GDM1 (cell line): ENCODE measurements at places on chromosomes 13 and 19.

DNA sequence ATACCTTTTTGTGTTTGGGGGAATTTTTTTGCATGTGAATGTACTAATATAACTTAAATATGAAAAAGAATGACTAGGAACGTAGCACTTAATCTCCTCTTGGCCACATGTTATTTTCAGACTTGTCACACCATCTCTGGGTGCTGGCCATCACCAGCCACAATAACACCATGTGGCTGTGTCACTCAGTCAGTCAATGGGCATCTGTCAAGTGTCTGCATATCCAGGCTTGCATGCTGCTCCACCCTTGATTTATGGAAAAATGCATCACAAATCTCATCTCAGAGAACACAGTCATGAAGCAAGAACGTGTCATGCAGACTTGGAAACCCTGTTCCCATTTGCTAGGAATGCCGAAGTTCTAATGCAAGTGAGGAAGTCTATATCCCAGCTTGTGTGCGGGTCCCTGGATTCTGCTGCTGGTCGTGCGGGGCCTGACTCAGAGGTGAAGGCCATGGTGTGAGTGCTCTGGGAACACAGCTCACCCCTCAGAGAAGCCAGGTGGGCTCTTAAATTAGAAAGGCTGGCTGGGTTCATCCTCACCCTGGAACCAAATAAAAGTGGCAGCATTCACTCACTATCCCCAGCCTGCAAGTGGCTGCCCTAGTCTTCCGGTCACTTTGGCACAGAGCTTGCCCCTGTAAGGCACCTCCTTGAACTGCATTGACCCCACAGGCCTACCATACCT is 53.6 kb upstream of the ARHGEF7 start:
- DNase-seq = no peak

DNA sequence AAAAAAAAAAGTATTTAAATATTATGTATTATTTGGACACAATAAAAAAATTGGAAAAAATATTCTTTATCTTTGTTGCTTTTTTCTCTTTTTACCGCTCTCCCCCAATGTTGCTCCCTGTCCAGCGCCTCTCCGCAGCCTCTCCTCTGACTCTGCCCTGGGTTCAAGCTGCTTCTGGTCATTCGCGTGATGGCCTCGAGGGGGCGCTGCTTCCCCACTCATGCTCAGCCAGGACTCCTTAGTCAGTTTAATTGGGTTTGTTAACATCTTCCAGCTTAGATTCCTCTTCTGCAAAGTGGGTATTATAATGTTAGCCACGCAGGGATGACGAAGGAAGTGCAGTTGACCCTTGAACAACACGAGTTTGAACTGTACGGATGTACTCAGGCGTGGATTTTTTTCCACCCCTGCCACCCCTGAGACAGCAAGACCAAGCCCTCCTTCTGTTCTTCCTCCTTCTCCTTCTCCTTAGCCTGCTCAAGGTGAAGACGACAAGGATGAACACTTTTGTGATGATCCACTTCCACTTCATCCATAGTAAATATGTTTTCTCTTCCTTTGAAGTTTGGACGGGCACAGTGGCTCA is 4.9 kb upstream of the NWD1 start:
- peak; percentile 26 for DNase-seq

DNA sequence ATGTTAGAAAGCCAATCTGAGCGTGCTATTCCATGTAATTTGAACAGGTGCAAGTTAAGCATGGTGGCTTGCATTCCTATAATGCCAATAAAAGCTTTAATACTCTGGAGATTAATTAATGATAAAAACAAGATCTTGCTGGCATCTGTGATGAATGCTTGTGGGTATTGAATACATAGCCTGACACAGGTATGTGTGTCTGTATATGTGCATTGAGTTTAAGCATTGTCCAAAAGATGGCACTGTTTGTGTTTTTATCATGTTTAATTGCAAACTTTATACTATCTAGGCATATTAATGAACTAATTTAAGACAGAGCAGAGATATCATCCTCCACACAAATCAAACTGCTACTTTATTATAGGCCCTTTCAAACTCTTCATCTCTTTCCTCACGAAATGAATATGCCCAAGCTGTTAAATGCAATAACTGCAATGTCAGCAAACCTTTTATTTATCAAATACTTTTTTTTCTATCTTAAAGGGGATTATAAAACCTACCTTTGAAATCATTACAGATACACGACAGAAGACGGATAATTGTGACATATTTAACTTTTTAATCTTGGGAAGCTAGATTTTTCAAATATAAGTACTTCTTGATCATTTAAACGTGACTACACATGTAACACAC is 86.5 kb downstream of the TNFSF11 start:
- no peak for DNase-seq

DNA sequence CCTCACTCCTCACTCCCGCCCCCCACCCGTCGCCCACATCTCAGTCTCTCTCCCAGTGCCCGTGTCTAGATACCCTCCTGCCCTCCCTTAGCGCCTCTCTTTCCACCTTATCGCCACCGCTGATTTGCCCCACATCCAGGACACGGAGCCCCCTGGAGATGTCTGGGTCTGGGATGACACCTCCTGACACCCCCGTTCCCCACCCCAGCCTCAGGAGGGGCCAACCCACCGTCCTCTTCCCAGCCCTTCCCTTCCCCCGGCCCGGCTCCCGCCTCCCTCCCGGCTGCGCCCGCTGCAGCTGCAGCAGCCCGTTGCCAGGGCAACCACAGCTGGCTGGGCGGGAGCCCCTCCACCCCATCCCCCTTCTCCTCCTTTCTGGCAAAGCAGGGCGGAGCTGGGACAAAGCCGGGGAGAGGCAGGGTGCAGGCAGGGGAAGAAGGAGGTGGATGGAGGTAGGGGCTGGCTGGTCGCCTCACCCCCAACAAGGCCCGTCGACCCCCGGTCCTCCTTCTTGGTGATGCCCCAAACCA is 13.5 kb downstream of the DPF1 start:
- no peak for DNase-seq

DNA sequence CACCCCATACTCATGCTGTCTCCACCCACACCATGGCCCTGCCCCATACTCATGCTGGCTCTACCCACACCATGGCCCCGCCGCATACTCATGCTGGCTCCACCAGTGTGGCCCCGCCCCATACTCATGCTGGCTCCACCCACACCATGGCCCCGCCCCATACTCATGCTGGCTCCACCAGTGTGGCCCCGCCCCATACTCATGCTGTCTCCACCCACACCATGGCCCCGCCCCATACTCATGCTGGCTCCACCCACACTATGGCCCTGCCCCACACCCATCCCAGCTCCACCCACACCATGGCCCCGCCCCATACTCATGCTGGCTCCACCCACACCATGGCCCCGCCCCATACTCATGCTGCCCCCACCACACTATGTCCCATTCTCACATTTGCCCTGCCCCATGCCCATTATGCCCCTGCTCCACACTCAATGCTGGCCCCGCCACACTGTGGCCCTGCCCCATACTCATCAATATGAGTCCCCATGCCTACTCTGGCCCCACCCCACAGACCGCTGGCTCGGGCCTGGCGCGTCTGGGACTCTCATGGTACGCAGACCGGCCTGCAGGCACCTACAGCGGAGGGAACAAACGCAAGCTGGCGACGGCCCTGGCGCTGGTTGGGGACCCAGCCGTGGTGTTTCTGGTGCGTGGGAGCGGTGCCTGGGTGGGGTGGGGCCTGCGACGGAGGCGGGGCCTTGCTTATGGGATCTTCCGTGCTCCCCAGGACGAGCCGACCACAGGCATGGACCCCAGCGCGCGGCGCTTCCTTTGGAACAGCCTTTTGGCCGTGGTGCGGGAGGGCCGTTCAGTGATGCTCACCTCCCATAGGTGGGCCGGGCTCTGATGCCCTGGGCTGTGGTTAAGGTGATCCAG is 3.7 kb upstream of the ARHGAP45 start:
- peak; percentile 53 for DNase-seq

DNA sequence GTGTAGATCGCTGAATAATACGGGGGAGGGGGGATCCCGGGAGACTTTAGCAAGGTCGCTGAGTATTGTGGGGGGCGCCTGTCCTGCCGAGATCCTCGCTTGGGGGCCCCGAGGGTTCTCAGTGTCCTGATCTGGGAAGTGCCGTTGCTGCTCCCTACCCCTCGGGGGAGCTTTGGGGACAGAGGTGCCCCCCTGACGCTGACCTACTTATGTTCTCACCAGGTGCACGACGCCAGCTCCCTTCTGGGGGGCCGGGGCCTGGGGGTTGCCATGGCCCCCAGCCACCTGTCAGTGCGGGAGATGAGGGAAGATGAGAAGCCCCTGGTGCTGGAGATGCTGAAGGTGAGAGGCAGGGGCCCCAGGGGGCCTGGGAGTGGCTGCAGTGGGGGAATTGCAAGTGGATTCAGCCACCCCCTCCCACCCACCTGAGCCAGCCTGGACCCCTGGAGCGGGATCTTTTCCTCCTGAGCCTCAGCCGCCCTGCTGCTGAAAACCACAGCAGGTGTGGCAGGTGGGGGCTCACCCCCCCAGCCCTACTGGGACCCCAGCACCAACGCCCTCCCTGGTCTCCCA is 537 bp downstream of the NAT14 start:
- DNase-seq = no peak

GRCh38 chr19:35153701-35154524 is 622 bp upstream of the FXYD5 start:
- DNase-seq = peak; percentile 56

GRCh38 chr19:13985771-13986347 is 20.3 kb downstream of the RFX1 start:
- no peak for DNase-seq

DNA sequence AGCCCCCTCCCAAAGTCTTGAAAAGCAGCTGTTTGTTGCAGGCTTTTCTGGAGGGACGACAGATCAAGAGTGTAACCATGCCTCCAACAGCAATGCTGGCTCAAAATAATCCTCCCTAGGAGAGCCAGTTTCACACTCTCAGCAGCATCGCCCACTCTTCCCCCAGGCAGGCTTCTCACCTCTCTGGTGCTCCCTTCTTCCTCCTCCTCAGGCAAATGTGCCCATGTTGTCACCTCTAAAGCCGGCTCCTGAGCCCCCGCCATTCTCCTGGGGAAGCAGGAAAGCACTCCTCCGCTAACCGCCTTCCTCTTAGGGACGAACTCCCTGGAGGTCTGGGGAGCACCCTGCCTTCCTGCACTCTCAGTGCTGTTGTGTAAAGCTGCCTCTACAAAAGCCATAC is 98.9 kb upstream of the SGCG start:
- no peak for DNase-seq

- DNase-seq = no peak
Measured at GRCh38 chr13:79468402-79468801, 12.6 kb upstream of the NDFIP2 start.

GRCh38 chr19:17296273-17296672 is 7.0 kb downstream of the ABHD8 start:
- no peak for DNase-seq

- no peak for DNase-seq
Measured at GRCh38 chr13:110993788-110994187, 78.9 kb upstream of the ANKRD10 start.

DNA sequence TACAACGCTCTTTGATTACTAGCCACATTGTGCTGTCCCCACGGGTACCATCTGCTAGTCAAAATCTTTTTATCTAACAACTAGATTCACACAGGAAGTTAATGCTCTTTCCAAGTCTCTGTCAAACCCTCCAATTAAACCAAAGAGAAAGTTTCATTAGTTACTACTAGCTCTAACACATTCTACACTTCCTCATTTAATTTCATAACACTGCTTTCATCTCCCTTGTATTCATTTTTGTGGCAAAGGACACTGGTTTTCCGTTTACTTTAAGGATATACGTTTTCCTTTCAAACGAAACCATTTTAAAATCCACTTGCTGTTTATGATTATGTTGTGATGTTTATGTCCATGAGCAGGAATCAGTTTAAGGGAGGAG is 5.3 kb downstream of the DYRK1B start:
- no peak for DNase-seq

- no peak for DNase-seq
Measured at GRCh38 chr13:48266150-48266549, 33.1 kb downstream of the ITM2B start.

- DNase-seq = peak; percentile 41
Measured at GRCh38 chr13:33262997-33263396, 22.6 kb downstream of the STARD13 start.

GRCh38 chr19:43468354-43469159 is 3.1 kb upstream of the LYPD3 start:
- DNase-seq = no peak

DNA sequence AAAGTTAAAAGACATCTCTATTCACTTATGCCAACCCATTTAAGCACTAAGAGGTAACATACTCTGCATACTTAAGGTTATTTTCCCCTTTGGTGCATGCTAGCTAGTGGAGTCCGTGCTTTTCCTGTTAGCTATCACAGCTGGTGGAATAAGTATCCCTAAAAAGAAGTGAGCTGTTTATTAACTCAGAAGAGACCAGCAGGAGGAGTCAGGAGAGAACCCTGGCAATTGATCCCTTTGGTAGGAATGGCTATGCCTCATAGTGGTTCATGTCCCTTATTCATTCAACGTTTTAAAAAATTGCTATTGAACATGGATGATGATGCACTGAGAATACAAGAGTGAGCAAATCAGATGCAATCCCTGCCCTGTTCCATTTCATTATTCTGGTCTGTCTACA is 12.4 kb upstream of the NEK5 start:
- DNase-seq = no peak

DNA sequence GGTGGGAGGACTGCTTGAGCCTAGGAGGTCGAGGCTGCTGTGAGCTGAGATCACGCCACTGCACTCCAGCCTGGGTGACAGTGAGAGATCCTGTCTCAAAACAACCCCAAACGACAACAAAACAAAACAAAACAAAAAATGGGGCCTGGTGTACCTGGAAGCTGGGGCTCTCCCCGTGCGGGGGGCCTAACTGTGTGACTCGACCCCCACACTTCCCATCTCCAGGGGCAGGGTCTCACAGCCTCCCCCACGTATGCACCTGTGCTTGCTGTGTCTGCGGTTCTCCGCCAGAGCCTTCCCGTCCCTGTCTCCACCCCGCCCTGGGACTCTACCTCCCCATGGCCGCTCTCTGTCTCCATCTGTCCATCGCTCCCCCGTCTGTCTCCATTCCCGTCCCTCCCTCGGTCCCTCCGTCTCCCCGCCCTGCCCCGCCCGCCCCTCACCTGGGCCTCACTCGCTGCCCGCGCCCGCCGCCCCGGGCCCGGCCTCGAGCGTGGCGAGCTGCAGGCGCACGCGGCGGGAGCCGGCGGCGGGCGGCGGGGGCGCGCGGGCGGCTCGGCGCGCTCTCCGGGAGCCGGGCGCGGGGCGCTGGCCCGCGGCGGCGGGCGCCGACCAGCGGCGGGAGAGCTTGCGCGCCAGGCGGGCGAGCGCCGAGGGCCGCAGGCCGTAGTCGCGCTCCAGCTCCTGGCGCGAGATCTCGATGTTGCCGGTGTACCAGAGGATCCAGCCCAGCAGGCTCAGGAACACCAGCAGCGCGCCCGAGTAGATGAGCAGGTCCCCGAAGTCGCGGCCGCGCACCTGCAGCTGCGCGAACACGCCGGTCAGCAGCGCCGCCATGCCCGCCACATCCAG is 587 bp downstream of the TMEM238 start:
- no peak for DNase-seq
